ENCODE measurements at places on chromosomes 7 and 10.

DNA sequence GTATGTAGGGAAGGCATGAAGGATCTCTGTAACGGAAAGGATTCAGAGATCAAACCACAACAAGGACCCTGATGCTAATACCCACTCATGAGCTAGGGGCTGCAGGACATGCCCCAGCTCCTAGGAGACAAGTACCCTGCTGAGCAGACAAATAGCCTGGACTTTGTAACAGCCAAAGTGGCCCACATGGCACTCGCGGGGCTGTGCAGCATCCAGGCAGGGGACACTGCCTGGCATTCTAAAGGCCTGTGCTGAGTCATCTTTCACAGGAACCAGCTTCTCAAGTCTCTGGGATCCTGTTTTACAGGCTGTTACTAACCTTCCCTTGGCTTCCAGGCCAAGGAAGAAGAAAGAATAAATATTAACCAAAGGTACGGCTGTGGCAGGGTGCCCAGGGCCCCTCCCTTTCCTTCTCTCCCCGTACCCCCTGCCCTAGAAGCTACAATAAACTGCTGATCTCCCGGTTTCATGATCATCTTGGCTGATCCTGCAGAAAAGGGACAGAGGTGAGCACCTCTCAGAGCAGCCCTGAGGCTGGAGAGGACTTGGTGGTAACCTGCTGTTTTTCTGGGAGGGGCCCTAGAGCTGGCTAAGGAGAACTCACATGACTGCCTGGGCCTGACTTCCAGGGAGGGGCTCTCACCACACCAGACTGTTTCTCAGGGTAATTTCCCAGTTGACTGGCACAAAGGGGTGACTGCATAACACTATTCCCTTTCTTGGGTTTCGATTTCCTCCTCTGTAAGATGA lies 4.2 kb upstream of the RPEL1 start:
- DNase-seq: no peak

DNA sequence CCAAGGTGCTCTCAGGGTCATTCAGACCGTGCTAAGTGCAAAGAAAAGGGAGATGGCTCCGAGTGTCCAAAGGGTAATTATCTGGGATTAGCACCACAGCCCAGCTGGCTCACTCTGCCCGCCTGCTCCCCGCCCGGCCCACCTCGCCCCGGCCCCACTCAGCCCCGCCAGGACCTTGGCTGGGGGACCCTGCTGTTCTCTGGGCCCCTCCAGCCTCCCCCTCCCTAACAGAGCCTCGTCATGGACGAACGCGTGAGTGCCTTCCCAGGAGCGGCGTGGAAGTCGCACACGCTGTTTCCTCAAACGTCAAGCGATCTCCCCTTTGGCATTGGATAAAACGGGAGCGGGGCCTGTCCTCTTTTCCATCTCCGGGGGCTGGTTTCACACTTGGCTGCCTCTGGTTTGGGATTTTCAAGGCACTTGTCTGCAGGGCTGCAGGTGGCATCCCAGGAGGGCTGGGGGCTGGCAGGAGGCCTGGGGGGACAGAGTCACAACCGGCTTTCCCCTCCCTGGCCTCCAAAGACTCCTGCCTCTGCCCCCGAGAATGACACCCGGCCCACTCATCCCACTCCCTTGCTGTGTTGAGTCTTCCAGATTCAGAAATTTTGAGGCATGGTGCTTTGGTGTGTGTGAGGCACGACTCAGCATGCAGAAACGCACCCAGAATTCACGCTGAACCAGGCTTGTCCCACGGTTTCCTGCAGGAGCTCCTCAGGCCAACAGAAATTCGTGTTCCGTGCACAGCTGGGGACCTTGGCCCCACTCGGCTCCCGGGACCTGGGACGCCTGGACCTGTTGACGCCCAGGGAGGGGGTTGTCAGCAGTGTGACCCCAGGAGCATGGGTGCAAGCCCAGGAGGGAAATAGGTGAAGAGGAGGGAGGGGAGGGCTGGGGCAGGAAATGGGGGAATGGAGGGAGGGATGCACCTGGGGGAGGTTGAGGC lies 110.0 kb downstream of the PDGFA start:
- DNase-seq: no peak

GRCh38 chr7:35549781-35550180 lies 145.2 kb downstream of the HERPUD2 start:
- DNase-seq: no peak

DNA sequence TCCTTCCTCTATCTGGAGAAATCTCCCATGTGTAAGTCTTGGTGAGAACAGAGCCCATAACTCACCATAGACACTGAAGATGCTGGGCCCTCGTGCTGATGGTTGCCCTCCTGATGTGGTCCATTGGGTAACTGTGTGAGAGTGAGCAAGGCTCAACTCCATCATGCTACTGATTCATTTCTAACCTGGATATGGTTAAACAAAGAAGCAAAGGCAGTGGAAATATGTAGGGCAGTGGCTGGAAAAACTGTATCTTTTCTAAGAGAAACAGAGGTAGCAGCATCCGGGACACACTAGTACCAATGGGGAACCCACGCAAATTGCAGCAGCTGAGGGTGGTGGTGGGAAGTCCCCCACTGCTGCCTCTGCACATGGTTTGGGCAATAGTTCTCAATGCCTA lies 221.7 kb downstream of the KLF6 start:
- DNase-seq: no peak

DNA sequence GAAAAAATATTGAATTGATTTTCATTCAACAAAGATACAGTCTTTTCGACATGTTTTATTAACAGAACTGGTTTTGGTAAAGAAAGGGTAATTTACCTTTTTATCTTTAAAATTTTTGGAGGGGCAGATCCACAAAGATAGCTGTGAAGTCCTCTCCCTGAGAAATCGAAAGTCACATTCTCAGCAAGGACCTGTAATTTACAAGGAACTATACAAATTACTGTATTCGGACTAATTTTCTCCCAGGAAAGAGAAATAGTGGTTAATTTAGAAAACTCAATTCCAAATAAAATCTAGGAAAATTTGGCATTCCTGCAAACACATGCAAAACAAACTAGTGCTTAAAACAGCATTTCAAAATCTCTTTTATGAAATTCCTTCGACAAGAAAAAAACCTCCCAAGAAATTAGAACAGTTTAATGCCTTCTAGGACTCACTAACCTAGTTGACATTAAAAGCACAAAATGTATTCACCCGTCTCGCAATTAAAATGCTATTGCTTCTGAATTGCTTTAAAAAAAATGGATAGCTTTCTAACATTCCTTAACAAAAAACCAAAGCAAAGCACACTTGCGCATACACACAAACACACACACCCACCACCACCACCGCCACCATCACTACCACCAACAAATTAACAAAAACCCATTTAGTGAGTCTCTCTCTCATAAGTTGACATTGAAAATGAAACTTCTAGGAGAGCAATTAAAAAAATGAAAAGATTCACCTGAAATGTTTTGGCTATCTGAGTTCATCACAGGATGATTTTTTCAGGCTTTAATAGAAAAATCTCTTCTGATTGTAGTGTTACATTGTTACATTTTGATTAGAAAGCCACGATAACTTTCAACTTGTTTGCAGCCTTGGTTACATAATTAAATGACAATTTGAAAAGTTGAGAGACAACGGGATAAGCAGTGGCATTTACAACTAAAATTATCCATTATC lies 4.0 kb upstream of the NKX2-3 start:
- DNase-seq: no peak

DNA sequence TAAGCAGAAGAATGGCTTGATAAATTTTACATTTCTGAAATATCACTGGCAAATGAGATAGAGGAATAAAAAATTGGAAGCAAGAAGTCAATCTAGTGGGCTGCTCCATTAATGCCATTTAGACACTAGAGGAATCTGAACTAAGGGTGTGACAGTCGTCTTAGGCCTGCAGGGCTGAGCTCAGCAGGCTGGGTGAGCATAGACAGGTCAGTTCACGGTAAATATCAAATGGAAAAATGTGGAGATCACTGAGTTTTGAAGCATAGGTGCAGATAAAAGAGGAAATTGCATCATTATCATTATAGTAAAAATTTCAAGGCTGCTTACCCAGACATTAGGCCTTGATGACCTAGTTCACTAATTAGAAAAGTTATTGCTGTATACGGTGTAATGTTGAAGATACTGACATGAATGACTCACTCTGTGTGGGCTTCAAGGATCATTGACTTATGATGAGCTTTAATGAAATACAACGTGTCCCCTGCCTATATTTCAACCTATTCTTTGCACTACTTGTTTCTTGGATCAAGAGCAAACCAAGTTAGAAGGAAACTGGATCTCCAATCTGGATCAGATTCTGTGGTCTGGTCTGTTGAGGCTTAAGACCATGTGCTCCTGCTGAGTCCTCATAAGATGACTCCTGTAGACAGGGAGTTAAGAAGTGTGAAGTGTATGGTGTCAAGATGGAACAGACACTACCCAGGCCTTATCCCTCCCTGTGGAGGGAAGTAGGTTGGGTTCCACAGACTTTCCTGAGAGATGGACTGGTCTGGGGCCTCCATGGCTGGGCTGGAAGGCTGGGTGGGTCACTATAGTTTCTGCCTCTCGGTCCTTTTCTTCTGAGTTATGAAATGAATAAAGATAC lies 3.6 kb downstream of the OR2F2 start:
- DNase-seq: no peak

DNA sequence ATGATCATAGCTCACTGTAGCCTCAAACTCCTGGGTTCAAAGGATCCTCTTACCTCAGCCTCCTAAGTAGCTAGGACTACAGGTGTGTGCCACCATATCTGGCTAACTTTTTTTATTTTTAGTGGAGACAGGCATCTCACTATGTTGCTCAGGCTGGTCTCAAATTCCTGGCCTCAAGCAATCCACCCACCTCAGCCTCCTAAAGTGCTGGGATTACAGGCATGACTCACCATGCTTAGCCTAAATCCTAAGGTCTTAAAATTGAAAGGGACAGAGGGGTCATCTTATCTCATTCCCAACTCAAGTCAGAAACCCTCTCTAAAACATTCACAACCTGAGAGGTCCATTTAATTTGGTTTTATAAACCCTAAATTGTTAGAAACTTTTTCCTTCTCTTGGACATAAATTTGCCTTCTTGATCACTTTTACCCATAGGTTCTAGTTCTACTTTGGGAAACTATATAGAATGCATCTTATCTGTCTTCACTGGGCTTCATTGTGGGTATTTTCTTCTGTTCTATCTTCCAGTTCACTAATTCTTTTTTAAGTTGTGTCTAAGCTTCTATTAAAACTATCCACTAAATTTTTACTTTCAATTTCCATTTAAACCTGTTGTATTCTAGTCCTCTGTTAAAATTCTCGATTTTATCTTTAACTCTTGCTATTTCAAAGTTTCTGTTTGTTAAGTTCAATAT lies 183.4 kb upstream of the KAT6B start:
- no peak for DNase-seq

- DNase-seq: no peak
Measured at GRCh38 chr7:90503367-90503766, 33.9 kb downstream of the PTTG1IP2 start.

DNA sequence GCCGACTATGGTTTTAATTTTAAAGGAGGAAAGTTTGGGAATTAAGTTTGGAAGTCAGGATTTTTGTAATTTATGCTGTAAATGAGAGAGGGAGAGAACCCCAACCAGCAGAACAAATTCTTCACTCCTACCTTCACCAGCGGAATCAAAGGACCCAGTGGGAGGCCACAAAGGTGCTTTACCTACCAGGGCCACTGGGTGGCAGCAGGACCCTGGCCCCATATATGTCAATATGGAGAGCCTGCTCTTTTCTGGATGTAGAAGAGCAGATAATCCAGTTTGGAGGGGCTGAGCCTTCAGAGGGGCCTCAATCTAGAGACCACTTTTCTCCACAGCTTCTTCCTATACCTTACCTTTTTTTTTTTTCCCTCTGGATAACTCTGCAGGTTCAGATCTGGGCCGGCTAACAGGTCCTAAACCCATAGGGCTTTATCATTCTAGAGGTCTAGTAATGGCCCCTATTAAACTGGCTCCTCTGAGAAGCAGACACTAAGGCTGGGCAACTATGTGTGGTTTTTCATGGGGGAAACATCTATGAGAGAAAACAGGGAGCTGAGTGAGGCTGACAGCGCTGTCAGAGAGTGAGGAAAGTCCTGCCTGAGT lies 8.5 kb upstream of the SCD start:
- no peak for DNase-seq

GRCh38 chr10:70458329-70459060 lies 17.0 kb upstream of the NODAL start:
- DNase-seq: no peak

DNA sequence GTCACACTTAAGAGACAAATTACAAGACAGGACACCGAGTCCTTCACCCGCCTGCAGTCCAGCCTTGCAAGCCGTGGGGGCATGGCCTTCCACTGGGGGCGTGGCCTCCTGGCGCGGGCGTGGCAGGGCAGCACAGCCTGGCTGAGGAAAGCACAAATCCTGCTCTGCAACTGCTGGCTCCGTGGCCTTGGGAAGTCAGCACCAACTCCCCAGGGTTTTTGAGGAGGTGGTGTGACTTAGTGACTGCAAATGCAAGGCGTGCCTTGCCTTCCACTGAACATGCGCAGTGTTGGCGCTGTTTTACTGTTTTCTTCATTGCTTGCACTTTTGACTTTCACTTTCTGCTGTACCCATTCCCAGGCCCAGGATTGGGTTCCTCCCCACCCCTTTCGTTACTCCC lies 12.9 kb upstream of the BMS1 start:
- DNase-seq: no peak

Data from GM04504 (cell line).